CD4-positive, alpha-beta T cell treated with Interleukin-4 for 4 hours (primary cell): ENCODE measurements at places on chromosomes 4 and X.

DNA sequence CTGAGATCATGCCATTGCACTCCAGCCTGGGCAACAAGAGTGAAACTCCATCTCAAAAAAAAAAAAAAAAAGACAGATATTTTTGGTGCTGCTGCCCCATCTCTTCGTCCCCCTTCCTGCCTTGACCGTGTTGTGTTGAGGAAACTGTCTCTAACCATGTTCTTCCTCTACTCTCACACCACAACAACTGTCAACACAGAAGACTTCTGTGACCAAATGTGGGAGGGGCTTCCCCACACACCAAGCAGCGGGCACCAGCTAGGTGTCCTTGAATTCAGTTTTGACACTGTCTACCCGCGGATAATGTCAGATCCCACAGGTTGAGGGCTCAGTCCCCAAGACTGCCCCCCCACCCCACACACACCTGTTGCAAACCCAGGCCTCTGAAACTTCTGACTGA is 104.7 kb upstream of the BCOR start:
- DNase-seq, result peak; percentile 10

DNA sequence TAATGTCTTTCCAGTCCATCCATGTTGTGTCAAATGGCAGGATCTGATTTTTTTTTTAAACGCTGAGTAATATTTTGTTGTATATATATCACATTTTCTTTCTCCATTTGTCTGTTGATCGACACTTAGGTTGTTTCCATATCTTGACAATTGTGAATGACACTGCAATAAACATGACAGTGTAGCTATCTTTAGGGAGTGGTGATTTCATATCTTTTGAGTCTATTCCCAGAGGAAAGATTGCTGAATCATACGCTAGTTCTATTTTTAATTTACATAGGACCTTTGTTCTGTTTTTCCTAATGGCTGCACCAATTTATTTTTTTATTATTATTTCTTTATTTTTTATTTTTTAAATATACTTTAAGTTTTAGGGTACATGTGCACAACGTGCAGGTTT is 470.7 kb downstream of the CCSER1 start:
- DNase-seq, result no peak

DNA sequence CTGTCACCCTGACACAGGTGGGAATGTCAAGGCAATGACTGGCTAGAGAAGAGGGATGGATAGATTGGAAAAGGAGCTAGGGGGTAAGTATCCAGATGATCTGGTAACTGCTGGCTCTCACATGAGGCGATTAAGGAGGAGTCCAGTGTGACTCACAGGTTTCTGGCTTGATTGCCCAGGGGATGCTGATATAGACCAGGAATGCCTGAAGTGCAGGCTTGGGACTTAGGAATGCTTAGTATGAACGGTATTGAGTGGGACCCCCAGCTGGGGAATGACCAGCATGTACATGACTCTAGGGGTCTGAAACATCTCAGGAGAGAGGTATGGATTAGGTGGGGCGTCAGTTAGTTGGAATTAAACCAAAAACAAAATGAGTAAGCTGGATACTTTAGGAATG is 65.8 kb upstream of the PRPS1 start:
- no peak for DNase-seq

DNA sequence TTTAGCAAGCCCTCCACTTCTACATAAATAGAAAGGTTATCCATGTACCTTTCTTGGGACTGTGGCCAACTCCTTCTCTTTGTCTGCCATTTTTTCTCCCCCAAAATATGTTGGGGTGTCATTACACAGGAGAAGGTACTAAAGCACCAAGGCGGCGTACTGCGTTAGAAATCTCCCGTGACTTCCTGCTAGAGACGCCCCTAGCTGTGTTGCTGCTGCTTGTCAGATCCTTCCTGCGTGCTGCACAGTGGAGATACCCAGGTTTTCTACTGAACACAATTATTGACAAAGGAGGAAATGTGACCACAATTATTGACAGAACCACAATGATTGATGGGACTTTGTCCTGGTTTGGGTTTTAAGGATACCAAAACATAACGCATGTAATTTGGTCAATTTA is 97.7 kb downstream of the EFHC2 start:
- DNase-seq, result peak; percentile 46
